ENCODE measurements at places on chromosomes 11 and 22. TPM values are rescaled to one million over a fixed set of nuclear protein-coding genes. Genes with fewer than 3 reads are reported as not detected.

Gene OLFML1
- 3.7 TPM for total RNA-seq

GRCh38 chr11:94568717-94569116, 1.5 kb downstream of the PIWIL4 start:
- no peak overlapping the region for H3K27ac ChIP-seq
- H3K27me3 ChIP-seq, result no peaks in the 10 kb centered on the region
- no peaks in the 10 kb centered on the region for H3K4me1 ChIP-seq
- no peaks in the 10 kb centered on the region for H3K36me3 ChIP-seq

- no peaks in the 10 kb centered on the region for H3K36me3 ChIP-seq
- H3K4me3 ChIP-seq, result no peak overlapping the region
- no peak overlapping the region for H3K27ac ChIP-seq
- no peaks in the 10 kb centered on the region for H3K4me1 ChIP-seq
- no peaks in the 10 kb centered on the region for H3K27me3 ChIP-seq
- DNase-seq, result no peak
These were observed 18.0 kb downstream of the TENM4 start for GRCh38 chr11:79422866-79423265.

DNA sequence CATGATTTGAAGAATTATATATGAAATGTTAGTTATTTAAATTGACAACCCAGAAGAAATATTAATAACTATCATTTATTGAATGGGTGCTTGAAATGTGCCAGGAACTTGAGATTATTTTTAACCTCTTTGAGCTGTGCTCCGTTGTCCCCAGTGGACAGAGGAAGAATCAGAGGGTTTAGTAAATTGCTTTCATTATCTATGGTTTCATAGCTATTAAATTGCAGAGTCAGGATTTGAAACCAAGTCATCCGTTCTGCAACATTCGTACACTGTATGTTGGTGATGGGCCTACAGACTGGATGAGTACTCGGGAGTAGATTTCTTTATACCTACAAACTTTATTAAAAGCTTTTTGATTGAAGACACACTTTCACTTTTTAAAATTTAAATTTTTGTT, 4.9 kb downstream of the HSD17B12 start:
- peaks cover 4% of the 10 kb centered on the region for H3K4me1 ChIP-seq
- no peak for DNase-seq
- H3K27ac ChIP-seq, result no peak overlapping the region

DNA sequence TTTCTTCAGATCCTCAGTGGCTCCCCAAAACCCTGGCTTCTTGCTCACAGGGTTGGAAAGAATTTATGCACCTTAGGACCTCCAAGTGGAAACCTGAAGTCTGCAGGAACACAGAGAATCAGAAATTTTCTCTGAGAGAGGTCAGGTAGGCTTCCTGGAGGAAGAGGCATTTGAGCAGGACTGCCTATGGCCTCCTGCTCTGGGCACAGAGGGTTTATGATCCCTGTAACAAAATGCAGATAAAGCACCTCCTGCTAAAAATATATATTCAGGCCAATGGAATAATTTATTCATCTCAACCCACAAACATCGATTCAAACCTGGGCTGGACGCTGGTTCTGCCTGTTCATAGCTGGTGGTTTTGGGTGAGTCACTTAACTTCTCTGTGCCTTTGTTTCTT, 68.1 kb upstream of the FGF3 start:
- H3K4me1 ChIP-seq, result no peaks in the 10 kb centered on the region
- H3K27ac ChIP-seq, result no peak overlapping the region
- no peaks in the 10 kb centered on the region for H3K36me3 ChIP-seq
- DNase-seq, result no peak
- no peaks in the 10 kb centered on the region for H3K27me3 ChIP-seq

DNA sequence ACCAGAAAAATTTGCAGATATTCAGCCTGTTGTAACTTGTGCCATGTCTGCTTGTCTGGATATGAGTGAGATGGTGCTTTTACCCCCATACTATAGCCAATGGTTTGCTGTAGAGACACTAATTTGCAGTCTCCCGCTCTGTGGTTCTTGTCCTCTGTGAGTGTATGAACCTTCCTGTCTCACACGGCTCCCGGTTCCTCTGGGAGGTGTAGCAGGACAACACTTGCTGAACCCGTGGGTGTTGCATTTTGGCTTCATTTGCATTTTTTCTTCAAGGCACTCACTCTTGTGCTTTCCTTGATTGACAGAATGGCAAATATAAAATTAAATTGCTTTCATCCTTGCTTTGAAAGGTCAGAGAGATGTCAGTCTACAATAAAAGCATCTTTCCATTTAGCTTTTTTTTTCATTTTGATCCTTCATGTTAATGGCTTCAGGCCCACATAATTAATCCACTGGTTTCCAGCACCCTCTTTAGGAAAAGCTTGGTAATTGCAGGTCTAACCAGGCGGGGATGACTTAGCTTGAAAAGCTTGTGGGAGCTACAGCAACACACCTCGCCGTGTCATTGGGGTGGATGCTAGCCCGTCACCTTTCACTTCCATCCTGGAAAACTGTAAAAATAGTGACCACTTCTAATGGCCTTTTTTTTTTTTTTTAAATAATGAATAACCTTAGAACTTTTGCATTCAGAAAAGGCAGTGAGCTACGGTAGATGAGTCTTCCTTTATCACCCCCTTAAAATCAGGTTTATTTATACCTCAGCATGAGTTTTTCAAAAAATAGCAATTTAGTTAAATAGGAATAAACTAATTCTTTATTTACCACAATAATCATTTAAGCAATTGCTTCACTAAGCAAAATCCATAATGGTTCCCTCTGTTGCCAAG, 27.4 kb upstream of the ST14 start:
- no peaks in the 10 kb centered on the region for H3K27me3 ChIP-seq
- H3K27ac ChIP-seq, result no peak overlapping the region
- H3K4me1 ChIP-seq, result no peaks in the 10 kb centered on the region
- no peak overlapping the region for H3K4me3 ChIP-seq
- H3K36me3 ChIP-seq, result peaks cover 5% of the 10 kb centered on the region

Gene EIF3L
- 187 TPM for total RNA-seq

DNA sequence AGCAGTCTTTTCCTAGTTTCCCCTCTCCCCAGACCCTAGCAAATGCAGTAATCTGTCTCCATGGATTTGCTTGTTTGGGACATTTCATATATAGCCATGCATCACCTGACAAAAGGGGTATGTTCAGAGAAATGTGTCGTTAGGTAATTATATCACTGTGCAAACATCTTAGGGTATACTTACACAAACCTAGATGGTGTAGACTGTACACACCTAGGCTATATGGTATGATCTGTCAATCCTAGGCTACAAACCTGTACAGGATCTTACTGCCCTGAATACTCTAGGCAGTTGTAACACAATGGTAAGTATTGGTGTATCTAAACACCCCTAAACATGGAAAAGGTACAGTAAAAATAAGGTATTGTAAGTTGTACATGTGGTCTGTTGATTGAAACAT, 23.8 kb downstream of the QSER1 start:
- H3K4me1 ChIP-seq, result peaks cover 4% of the 10 kb centered on the region
- no peak overlapping the region for H3K27ac ChIP-seq
- no peaks in the 10 kb centered on the region for H3K27me3 ChIP-seq
- no peak overlapping the region for H3K4me3 ChIP-seq
- H3K36me3 ChIP-seq, result no peaks in the 10 kb centered on the region

Gene LIF
- 1.8 TPM for total RNA-seq

DNA sequence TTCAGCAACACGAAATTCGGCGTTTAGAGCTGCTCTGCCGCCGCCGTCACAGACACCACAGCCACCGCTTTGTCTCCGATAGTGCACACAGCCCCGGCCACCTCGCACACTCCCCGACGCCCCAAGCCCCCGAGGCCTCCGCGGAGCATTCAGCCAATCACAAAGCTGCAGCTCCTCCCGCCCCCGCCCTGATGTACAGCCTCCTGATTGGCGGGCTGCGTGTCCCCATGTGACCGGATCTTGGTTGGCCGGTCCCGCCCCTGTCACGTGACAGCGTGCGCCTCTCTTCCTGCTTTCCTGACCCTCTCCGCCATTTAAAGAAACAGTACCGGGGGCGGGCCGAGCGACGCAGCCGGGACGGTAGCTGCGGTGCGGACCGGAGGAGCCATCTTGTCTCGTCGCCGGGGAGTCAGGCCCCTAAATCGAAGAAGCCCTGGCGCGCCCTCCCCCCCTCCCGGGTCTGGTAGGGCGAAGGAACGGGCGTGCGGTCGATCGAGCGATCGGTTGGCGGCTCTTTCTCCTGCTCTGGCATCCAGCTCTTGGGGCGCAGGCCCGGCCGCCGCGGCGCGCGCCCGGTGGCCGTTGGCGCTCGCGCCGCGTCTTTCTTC, at the start of gene TUG1:
Gene TUG1, plus strand, starts transcription at position 342 of the 608 bp plus-strand sequence.
- H3K4me1 ChIP-seq, result no peaks in the 10 kb centered on the region
- no peaks in the 10 kb centered on the region for H3K27me3 ChIP-seq
- peaks cover 8% of the 10 kb centered on the region for H3K36me3 ChIP-seq
- H3K4me3 ChIP-seq, result peak within 1 kb of the TSS; percentile 86
- H3K27ac ChIP-seq, result peak within 1 kb of the TSS; percentile 86

Gene PVALB
- total RNA-seq, result not detected

DNA sequence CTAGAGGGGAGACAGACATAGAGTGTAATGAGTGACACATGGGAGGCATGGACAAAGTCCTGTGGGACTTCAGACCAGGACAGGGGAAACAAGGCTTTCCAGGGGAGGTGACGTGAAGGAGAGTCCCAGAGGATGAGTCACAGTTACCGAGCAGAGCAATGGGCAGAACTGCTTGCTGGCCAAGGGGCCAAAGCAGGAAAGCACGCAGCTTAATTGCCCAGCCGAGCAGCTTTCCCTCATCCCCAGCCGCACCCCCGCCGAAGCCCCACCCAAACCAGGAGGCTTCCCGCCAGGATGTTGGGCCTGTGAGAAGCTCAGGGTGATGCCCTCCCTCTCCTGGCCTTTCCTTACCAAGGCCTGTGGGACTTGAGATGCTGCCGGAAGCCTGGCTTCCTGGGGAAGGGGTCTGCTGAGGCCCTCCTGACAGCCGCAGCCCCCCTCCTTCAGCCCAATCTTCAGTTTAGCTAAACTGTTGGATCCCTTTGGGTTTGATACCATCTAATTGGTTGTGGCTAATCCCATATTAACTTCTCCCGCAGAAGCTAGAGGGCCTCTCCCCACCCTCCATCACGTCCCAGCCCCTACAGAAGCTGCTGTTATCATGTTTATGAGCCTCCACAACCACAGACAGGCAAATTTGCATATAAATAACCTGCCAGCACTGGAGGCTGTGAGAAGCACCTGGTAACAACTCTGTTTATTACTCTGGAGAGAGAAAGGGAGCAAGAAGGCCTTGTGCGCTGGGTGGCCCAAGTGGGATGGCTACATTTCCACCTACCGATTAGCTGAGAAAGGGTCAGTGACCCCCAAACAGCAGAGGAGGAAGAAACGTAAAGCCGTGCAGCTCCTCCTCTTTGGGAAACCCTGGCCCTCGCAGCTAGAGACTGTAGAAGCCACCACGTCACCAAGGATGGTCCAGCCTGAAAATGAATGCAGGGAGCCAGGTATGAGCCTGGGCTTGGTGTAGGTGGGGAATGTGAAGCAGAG, 80.0 kb downstream of the TRIM29 start:
- no peaks in the 10 kb centered on the region for H3K27me3 ChIP-seq
- no peaks in the 10 kb centered on the region for H3K4me1 ChIP-seq
- H3K4me3 ChIP-seq, result no peak overlapping the region
- no peaks in the 10 kb centered on the region for H3K36me3 ChIP-seq

DNA sequence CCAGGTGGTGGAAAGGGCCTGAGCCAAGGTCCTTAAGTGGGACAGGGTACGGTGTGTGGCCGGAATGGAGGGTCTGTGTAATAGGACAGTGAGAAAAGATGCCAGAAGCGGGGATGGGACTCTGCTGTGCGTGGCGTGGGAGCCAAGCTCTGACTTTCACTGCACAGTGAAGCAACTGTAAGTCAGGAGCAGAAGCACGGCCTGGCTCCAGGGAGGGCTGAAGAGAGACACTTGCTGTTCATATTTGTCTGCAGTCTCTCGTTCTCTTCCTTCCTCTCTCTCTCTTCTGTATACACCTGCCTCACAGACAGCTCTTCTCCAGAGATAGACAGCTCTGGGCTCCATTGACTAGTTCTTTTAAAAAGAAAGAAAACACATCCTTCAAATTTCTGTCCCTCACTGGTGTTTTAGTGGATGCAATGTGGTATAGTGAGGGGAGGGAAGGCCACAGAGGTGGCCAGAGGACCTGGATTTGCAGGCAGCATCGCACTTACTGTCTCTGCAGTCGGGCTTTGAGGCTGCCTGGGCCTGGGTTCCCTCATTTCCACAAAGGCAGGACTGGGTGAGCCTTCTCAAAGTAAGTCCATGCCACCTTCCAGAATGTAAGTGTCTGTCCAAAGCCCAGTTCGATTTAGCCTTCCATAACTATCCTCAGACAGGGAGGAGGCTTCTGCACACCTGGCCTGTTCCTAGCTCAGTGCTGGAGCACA, 2.1 kb downstream of the IL17RA start:
- no peaks in the 10 kb centered on the region for H3K4me1 ChIP-seq
- no peak overlapping the region for H3K4me3 ChIP-seq
- H3K27me3 ChIP-seq, result no peaks in the 10 kb centered on the region
- H3K27ac ChIP-seq, result no peak overlapping the region
- no peaks in the 10 kb centered on the region for H3K36me3 ChIP-seq
- DNase-seq, result peak; percentile 50

- H3K27me3 ChIP-seq, result no peaks in the 10 kb centered on the region
- no peaks in the 10 kb centered on the region for H3K4me1 ChIP-seq
- DNase-seq, result peak; percentile 33
- no peaks in the 10 kb centered on the region for H3K36me3 ChIP-seq
These were observed 262.8 kb downstream of the BRD1 start for GRCh38 chr22:49564666-49565515.

Gene TSGA10IP
- not detected for total RNA-seq

Gene IL17REL
- total RNA-seq, result not detected

DNA sequence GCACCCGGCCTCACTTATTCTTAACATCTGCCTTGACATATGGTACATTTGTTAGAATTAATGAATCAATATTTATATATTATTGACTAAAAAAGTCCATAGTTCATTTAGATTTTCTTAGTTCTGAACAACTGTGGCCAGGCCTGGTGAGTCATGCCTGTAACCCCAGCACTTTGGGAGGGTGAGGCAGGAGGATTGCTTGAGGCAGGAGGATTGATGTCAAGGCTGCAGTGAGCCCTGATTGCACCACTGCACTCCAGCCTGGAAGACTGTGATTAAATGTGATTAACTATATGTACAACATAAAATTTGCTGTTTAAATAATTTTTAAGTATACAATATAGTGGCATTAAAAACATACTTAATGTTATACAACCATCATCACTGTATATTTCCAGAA, 5.6 kb downstream of the UVRAG start:
- no peaks in the 10 kb centered on the region for H3K36me3 ChIP-seq
- H3K27ac ChIP-seq, result no peak overlapping the region
- no peak for DNase-seq
- H3K4me3 ChIP-seq, result no peak overlapping the region
- no peaks in the 10 kb centered on the region for H3K4me1 ChIP-seq

GRCh38 chr22:50139843-50140415, 30.6 kb upstream of the PANX2 start:
- H3K4me1 ChIP-seq, result peaks cover 24% of the 10 kb centered on the region
- no peaks in the 10 kb centered on the region for H3K27me3 ChIP-seq
- no peak for DNase-seq
- H3K27ac ChIP-seq, result no peak overlapping the region
- no peaks in the 10 kb centered on the region for H3K36me3 ChIP-seq
- H3K4me3 ChIP-seq, result no peak overlapping the region

GRCh38 chr11:72981971-72982685, 160.0 kb downstream of the FCHSD2 start:
- H3K27me3 ChIP-seq, result no peaks in the 10 kb centered on the region
- DNase-seq, result no peak
- peaks cover 4% of the 10 kb centered on the region for H3K36me3 ChIP-seq

- no peaks in the 10 kb centered on the region for H3K36me3 ChIP-seq
- H3K4me3 ChIP-seq, result no peak overlapping the region
- H3K27ac ChIP-seq, result no peak overlapping the region
- DNase-seq, result peak; percentile 61
- H3K4me1 ChIP-seq, result no peaks in the 10 kb centered on the region
These were observed 3899.1 kb upstream of the OR11H1 start for GRCh38 chr22:11628651-11629511.

Gene TEX54
- not detected for total RNA-seq

Gene OR5B21
- not detected for total RNA-seq

Data from right lobe of liver (tissue), 6 donors.